ENCODE measurements at places on chromosomes 2 and 18. TPM values are rescaled to one million over a fixed set of nuclear protein-coding genes. Genes with fewer than 3 reads are reported as not detected.

Gene POTEJ
- total RNA-seq = not detected

Gene SLC19A3
- 4.0 TPM for total RNA-seq

Gene ELOA2
- total RNA-seq = not detected

Gene CHST10
- total RNA-seq = 11.3 TPM

Gene RMDN2
- 18.1 TPM for total RNA-seq

DNA sequence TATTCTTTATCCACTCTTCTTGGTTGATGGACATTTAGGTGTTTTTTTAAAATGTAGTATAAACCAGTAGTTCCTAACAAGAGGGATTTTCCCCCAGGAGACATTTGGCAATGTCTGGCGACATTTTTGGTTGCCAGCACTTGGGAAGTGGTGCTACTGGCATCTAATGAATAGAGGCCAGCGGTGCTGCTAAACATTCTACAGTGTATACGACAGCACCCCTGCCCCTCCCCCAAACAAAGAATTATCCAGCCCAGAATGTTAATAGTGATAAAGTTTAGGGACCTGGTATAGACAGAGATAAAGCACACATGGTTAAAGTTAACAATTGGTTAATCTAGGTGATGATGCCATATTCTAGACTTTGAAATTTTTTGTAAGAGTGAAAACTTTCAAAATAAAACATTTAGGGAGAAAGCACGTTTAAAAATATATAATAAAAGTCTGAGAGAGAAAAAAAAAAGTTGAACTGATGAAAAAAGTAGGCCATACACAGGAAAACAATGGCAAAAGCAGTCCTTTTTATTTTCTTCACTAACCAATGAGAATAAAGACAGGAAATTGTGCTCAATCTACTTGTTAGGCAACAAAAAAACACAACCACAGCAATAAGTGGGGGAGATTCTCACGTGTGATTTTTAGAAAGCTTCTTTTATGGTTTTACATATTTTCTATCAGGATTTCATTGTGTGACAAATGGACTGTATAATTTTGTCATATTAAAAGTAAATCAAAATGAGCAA lies 14.8 kb downstream of the FBXO48 start:
- DNase-seq = no peak

DNA sequence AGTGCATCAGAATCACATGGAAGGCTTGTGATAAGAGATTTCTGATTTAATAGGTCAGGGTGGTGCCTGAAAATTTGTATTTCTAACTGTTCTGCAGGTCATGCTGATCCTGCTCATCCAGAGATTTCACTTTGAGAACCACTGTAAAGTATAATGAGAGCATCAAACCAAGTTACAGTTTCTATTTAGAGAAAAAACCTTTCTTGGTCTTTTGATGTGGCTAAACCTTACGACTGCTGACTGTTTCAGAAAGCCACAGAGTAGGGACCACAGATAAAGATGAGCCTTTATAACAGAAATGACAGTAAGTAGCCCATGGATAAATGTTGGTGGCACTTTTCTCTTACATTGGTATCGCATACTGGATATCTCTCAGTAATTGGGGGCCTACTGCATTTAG lies 109.4 kb upstream of the FANCL start:
- no peak for DNase-seq

GRCh38 chr2:42904576-42904876 lies 112.1 kb upstream of the HAAO start:
- peak; percentile 63 for DNase-seq

DNA sequence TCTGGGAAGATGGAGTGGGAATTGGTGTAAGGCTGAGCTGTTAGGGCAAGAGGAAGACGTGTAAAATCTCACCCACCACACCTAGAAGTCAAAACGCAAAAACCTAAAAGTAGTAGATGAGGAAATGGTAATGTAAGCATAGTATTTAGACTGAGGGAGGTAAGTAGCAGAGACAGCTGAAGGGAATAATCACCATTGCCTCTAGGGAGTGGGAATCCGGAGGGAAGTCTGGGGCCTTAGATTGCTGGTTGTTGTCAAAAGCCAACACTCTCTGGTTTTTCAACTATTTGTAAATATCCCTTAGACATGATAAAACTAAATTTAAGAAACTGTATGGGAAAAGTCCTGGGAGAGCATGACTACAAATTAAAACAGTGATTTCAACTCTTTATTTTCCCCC lies 28.7 kb upstream of the MYCN start:
- DNase-seq = no peak

GRCh38 chr18:22302144-22302543 lies 115.6 kb downstream of the CTAGE1 start:
- no peak for DNase-seq

- no peak for DNase-seq
These were observed 62.0 kb upstream of the POMC start for GRCh38 chr2:25230198-25230947.

GRCh38 chr18:21267400-21267799 lies 25.4 kb downstream of the GREB1L start:
- no peak for DNase-seq

GRCh38 chr18:11883153-11883552 lies 25.0 kb downstream of the MPPE1 start:
- DNase-seq = peak; percentile 29

DNA sequence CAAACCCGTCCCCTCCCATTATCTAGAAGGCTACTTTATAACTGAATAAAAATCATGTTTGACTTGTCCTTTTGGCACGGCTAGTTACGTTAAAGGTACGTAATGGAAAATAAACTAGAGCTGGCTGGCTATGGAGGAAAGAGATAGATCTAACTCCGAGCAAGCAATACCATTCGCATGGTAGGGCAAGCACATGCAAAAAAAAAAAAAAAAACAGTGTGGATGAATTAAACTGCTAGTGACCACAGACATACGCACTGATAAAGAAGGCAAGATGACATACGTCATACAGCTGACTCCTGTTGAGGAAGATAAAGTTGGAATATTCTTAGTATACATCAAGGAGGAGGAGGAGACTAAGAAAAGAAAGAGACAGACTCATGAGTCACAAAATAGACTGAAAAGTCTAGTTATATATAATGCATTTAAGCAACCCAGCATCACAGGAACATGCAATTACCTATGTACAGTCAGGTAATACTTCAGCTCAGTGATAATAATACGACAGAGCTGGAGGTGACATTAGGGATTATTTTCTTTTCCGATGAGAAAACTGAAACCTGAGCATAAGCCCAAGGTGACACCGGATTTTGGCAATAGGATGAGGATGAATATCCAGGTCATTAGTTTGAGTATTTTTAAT lies 37.9 kb upstream of the NARS1 start:
- DNase-seq = no peak

- peak; percentile 59 for DNase-seq
These were observed 71.7 kb downstream of the TPGS2 start for GRCh38 chr18:36757081-36757480.

DNA sequence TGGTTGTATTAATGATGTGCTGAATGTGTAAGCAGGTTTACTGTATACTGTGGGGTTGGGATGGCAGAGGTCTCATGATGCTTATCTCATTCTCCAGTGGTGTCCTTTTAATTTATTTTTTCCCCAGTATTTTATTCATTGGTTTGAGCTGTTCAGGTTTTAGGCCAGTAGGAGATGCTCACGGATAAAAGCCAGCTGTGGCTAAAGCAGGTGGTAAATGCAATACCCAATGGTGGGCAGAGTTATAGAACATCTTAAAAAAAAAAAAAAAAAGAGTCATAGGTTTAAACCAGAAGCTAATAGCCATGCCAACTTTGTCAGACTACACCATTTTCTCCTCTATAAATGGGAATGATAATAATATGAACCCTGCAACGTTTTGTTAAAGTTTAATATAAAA lies 57.8 kb upstream of the NEUROD1 start:
- DNase-seq = peak; percentile 18
